ENCODE measurements at places on chromosomes 16 and 17. TPM values are rescaled to one million over a fixed set of nuclear protein-coding genes. Genes with fewer than 3 reads are reported as not detected.

Gene CBLN1
- 0.42 TPM for polyA plus RNA-seq

Gene RECQL5
- 47.4 TPM for polyA plus RNA-seq

Gene MYOCD
- polyA plus RNA-seq = 70.8 TPM

Gene TLCD3A
- 20.3 TPM for polyA plus RNA-seq

Gene NXN
- 128 TPM for polyA plus RNA-seq

Gene EARS2
- 21.0 TPM for polyA plus RNA-seq

Gene NPIPB13
- 5.3 TPM for polyA plus RNA-seq

Gene FBF1
- 8.2 TPM for polyA plus RNA-seq

Gene PMFBP1
- 1.7 TPM for polyA plus RNA-seq

Gene TBC1D3C
- 5.4 TPM for polyA plus RNA-seq

Gene ARMC5
- 28.7 TPM for polyA plus RNA-seq

All from cardiac muscle cell (in vitro differentiated cells and primary cell).